ENCODE measurements at places on chromosomes 2 and 18.

- no peak for DNase-seq
Measured at GRCh38 chr2:194103941-194104659, 1552.9 kb upstream of the SLC39A10 start.

- DNase-seq, result no peak
Measured at GRCh38 chr2:33022989-33023727, 76.4 kb downstream of the LTBP1 start.

- no peak for DNase-seq
Measured at GRCh38 chr2:221494556-221494955, 77.5 kb downstream of the EPHA4 start.

- no peak for DNase-seq
Measured at GRCh38 chr2:156333274-156333950, 891 bp upstream of the NR4A2 start.

- no peak for DNase-seq
Measured at GRCh38 chr2:209638346-209638745, 133.3 kb upstream of the UNC80 start.

GRCh38 chr2:21372654-21373053 lies 248.9 kb downstream of the TDRD15 start:
- DNase-seq, result no peak

All from DMS 273 treated with DMSO at 0.1 percent for 48 hours (cell line).